ENCODE measurements at places on chromosomes 3 and 15.
A peak's percentile ranks its signal among the peaks of the same experiment; 100 is the strongest.

- DNase-seq, result no peak
Measured at GRCh38 chr3:108122276-108122675, 31.4 kb upstream of the CD47 start.

GRCh38 chr3:153595186-153595815 lies 433.3 kb downstream of the RAP2B start:
- DNase-seq, result no peak

- DNase-seq, result no peak
Measured at GRCh38 chr3:121976727-121977126, 45.3 kb downstream of the ILDR1 start.

DNA sequence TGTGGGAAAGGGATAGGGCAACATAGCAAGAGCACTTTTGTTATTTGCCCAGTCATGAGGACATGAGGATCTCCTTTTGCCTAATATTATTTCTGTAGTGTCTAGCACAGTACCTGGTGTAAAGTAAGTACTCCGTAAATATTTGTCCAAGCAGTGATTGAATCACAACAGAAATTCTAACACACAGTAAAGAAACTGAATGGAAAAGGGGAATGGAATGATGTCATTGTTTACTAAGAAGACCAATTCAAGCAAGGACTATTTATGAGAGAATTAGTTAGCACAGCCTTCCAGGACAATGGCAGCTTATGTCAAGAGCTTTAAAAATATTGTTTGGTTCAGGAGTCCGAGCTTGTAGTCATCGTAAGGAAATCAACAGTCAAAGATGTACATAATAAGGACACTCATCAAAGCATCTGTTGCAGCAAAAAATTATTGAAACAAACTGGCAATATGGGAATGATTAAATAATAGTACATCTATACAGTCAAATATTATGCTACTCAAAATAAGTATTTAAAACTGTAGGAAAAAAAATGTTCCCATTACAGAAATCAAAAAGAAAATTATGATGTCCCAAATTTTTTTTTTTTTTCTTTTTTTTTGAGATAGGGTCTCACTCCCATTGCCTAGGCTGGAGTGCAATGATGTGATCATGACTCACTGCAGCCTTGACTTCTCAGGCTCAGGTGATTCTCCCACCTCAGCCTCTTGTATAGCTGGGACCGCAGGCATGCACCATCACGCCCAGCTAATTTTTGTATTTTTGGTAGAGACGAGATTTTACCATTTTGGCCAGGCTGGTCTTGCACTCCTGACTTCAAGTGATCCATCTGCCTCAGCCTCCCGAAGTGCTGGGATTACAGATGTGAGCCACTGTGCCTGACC lies 17.9 kb downstream of the CAPN7 start:
- DNase-seq, result no peak

GRCh38 chr3:175940243-175940642 lies 1081.1 kb downstream of the NAALADL2 start:
- no peak for DNase-seq

GRCh38 chr3:74387111-74387735 lies 227.2 kb downstream of the CNTN3 start:
- no peak for DNase-seq

DNA sequence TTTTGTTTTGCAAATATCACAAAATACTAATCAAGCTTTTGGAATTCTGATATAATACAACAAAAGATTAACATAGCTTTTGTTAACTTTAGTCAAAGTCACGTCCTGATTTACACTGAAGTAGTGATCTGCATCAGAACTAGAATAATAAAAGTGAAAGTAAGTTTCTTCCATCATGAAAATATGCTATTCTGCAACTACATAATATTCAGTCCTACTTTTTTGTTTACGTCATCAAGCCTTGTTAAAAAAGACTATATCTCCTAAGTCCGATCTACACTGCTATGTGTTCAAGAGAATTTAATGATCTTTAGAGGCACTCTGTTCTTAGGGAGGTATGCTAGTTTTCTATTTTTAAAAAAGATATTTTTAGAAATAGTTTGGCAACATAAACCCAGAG lies 330.1 kb downstream of the ARPP21 start:
- no peak for DNase-seq

DNA sequence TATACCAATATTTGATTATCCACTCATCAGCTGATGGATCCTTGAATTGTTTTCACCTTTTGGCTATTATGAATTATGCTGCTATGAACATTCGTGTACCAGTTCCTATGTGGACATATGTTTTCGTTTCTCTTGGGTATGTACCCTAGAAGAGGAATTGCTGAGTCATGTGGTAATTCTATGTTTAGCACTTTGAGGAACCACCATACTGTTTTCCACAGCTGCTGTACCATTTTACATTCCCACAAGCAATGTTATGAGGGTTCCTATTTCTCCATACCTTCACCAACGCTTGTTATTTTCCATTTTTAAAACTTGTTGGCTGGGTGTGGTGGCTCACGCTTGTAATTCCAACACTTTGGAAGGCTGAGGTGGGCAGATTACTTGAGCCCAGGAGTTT lies 62.9 kb downstream of the RPLP1 start:
- no peak for DNase-seq

DNA sequence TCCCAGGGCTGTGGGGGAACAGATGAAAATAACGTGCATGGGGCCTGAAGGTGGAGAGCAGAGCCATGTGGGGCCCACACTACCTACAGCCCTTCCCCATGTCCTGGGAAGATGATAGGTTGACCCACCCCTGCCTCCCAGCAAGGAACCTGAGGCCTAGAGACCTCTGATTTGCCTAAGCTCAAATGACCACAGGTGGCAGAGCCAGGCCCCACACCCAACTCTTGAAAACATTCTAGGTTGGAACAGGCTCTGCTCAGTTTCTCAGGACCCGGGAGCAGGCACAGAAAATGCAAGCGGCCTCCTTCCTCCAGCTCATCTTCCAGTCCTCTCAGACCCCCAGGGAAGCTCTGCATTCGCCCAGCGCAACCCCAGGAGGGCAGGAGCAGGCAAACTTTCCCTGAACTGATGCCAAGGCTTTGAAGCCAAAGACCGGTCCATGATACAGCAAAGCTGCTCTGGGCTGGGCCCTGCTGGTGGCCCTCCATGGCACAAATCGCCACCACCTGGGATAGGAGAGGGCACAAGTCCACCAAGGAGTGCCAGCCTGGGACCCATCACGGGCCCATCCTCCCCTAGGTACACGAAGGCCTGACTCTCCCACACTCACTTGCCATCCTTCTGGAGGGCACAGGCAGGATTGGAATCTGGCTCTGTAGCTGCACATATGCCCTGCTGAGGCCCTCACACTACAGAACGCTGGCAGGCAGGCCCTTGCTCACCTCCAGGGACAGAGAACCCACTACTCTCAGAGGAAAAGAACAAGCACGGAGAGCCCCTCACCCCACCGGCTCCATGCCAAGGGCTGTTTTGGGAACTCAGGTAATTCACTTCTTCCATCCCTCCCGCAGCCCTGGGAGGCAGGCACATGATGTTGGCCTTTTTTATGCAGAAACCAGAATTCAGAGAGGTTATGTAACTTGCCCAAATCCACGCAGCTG lies 51.0 kb upstream of the FURIN start:
- no peak for DNase-seq

GRCh38 chr3:159144472-159144871 lies 342.6 kb downstream of the MFSD1 start:
- no peak for DNase-seq

- peak; percentile 40 for DNase-seq
Measured at GRCh38 chr3:177597311-177598096, 400.2 kb upstream of the TBL1XR1 start.

- no peak for DNase-seq
Measured at GRCh38 chr3:151113343-151113742, 27.9 kb downstream of the MED12L start.

DNA sequence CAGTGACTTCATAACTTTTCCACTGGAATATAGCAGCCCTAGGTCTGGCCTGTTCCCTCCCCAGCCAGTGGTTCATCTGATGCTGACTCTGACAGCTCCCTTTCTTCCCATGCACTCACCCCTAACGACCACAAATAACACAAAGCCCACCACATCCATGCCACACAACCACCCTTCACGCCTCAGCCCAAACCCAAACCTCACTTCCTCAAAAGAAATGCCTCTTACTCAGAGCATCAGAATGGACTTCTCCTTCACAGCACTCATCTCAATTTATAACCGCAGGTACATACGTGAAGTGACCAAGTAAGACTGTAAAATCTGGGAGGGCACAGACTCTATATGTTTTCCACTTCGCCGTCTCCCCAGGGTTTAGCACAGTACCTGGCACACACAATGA lies 1.1 kb downstream of the RBSN start:
- DNase-seq, result no peak

DNA sequence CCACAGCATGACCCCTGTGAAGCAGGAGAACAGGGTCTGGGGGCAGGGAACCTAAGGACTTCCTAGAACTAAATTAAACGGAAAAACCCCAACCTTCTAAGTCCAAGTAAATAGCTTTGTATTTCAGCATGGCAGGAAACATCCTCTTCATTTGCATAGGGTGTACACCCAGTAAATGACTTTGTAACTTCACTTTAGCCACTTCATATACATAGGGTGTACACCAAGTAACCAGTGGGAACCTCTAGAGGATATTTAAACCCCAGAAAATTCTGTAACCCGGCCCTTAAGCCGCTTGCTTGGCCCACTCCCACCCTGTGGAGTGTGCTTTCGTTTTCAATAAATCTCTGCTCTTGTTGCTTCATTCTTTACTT lies 41.8 kb downstream of the FSD2 start:
- no peak for DNase-seq

- DNase-seq, result no peak
Measured at GRCh38 chr15:72724028-72724427, 38.0 kb downstream of the BBS4 start.

DNA sequence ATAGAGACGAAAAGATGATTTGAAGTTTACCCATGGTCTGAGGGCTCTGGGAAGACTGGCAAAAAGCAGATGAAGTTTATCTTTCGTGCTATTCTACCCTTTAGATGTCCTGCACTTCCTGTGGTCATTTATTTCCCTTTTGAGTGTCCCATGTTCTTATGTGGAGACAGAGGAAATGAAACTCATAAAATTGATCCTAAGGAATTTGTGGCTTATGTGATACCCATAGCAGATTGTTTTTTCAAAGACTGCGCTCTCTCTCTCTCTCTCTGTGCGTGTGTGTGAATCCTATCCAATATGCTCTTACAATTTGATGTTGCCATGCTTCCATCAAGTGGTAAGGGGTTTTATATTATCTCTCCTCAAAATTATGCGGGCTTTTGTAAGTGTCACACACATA lies 607.5 kb upstream of the DPPA4 start:
- DNase-seq, result no peak

DNA sequence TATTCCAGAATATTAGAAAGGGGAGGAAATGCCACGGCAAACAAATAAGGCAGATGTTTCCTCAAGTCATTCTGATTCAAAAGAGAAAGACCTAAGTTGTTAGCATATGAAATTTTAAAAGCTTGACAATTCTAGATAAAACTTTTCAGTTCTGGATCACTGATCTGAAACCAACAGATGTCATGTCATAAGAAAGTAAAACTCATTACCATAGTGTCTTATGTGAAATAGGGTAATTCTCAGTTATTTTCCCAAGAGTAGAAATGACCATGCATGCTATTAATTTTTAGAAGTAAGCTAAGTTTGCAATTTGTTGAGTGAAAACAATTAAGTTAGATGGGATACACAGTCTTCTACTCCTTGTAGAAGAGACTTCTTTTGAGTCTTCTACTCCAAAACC lies 630.3 kb downstream of the NAALADL2 start:
- no peak for DNase-seq

DNA sequence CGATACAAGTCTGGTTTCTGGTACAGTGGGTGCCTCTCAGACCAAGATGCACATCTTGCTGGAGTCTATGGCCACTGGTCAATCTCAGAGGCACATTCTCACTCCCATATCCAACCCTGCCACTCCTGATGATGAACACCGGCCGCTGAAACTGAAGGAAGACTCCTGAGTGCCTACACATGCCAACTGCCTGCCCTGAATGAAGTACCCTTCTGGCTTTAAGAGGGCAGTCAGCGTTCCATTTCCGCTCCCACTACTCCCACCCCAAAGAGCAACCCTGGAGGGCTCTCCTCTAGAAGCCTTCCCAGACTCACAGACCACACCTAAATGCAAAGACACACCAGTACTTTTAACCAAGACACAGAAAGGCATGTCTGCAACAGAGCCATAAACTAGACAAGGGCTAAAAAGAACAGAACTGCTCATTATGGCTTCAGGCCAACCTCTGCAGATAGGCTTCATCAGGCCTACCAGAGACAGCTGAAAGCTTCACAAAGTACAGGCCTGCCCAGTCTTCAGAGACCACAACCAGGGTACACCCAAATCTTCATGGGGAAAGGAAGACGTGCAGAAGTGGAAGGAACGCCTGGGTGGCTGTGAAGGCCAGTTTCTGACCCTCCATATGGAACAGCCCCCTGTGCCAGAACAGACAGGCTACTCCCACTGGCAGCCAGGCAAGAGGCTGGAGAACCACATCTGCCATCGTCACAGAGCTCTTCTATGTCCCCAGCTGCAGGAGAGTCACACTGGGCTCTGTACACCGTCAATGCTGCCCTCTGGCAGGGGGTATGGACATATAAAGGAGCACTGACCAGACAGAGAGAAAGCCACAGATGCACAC lies 14.3 kb downstream of the ANP32A start:
- no peak for DNase-seq

GRCh38 chr15:85402195-85402881 lies 21.9 kb downstream of the AKAP13 start:
- no peak for DNase-seq

GRCh38 chr3:61645148-61645547 lies 83.8 kb downstream of the PTPRG start:
- DNase-seq, result no peak

- DNase-seq, result no peak
Measured at GRCh38 chr3:134360046-134360445, 14.2 kb downstream of the AMOTL2 start.

DNA sequence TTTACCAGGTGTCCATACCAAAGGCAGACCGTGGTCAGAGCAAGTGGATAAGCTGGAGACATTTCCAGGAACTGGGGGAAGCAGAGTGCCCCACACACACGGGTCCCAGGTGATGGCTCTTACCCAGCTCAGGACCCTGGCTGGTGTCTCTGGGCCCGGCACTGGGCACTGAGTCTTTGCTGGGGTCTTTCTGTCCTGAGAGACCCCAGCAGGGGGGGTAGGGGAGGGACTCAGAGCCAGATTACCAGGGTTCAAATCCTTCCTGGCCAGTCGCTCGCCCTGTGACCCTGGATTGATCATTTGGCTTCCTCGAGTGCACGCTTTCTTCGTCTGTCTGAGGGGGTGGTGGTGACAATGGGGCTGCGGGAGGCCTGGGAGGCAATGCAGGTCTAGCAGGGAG lies 95.7 kb downstream of the PLXNA1 start:
- DNase-seq, result no peak

DNA sequence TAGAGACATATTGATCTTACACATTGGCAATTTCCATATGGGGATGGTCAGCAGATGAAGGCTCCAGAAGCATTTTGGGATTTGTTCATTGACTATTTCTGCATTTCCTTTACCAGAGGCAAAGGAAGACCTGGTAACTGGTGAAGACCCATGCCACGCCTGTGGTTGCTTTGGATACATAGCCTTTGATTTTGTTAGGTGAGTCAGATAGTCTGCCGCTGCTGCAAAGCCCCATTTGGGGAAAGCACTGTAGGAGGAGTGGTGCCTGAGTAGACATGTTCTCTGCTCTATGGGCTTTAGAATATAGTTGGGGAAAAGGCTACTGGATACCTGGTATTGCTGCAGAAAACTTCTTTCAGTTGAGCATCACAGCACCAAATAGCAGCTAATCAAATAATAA lies 56.8 kb downstream of the TFG start:
- DNase-seq, result no peak

GRCh38 chr3:168531116-168531515 lies 435.4 kb upstream of the GOLIM4 start:
- DNase-seq, result no peak
